EL (cell line): ENCODE measurements at places on chromosomes 16 and 17.

- DNase-seq = no peak
Measured at GRCh38 chr16:979859-980594, 1.5 kb upstream of the SOX8 start.

DNA sequence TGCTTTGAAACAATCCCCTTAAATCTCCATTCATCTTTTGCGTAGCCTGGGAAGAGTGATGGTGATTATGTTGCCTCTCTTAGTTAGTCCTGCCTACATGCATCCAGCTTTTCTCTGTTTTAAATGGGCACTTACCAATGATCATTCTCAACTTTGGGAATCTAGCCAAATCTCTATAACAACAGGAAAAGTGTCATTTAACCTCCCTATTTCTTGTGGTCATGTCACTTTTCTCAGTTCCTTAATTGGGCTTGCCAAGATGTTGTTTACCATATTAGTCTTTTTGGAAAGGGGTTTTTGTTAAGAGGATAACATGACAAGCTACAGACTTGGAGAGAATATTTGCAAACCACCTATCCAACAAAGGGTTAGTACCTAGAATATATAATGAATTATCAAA lies 15.6 kb upstream of the CLEC10A start:
- DNase-seq = no peak

DNA sequence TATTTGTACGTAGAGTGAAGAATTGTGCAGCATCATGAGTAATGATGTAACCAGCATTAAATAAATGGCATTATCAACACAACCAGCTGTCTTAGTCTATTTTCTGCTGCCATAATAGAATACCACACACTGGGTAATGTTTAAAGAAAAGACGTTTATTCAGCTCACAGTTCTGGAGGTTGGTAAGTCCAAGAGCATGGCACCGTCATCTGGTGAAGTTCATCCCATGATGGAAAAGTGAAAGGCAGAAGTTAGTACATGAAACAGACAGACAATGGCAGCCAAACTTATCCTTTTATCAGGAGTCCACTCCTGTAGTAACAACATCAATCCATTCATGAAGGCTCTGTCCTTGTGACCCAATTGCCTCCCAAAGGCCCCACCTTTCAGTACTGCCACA lies 6.3 kb upstream of the GOSR2 start:
- no peak for DNase-seq

DNA sequence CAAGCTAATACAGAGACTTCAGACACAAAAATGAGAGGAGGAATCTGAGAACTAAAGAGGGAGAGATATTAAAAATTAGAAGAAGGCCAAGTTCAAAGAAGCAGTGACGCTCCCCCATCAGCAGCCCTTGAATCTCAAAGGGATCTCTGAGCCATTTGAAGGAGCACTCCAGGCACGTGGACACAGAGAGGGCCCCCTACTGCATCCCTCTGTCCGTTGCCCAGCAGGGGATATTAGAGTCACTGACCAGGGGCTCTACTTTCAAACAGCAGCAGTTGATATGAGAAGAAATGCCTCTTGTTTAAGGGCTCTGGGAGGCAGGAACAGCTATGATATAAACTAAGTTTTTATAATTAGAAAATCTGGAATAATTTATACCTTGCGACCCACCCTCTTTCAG lies 479.0 kb upstream of the SALL1 start:
- no peak for DNase-seq
